Activated CD4-positive, alpha-beta T cell treated with anti-CD3 and anti-CD28 coated beads for 1 hour (primary cell): ENCODE measurements at places on chromosomes 12 and 14.

- DNase-seq: no peak
Measured at GRCh38 chr14:89364316-89364715, 52.7 kb downstream of the FOXN3 start.

GRCh38 chr12:124497658-124498057 is 69.8 kb downstream of the NCOR2 start:
- no peak for DNase-seq

DNA sequence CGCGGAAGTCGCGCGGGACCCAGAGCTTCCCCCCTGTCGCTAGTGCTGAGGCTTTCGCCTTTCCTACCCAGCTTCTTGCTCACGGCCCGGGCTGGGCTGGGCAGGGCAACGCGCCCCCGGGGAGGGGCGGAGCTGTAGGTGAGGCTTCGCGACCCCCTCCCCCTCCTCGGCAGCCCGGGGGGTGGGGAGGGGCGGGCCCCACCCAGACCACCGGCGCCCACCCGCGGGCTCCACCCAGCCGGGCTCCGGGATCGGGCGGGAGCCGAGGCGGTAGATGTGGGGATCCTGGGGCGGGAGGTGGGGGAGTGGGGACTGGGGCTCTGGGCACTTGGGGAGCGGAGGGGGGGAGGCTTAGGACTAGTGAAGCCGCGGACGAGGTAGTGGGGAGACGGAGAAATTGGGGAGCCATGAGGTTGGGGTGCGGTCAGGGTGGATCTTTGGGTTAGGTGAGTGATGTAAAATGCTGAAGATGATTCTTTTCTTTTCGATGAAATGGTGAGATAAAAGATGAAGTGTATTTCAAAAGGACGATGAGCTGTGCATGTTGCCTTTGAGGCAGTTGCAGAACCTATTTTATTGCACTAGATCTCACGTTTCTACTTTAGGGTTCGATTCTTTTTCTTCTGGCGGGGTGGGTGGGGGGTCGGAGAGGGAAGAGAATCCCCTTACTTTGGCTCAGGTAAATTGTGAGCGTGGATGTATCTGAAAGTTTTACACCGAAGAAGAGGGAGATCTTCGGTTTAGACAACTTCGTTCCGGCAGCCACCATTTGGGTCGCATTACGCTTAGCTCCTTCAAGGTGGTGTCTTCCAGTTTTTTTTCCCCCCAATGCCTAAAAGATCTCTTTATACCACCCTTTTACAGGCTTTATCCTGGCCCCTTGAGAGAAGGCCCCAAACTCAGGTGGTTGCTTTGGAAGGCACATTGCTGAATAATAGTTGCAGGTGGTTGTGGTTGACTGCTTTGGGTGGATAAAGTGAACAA is 619 bp downstream of the ERC1 start:
- no peak for DNase-seq

- DNase-seq: no peak
Measured at GRCh38 chr12:64714551-64714968, 44.6 kb downstream of the GNS start.

DNA sequence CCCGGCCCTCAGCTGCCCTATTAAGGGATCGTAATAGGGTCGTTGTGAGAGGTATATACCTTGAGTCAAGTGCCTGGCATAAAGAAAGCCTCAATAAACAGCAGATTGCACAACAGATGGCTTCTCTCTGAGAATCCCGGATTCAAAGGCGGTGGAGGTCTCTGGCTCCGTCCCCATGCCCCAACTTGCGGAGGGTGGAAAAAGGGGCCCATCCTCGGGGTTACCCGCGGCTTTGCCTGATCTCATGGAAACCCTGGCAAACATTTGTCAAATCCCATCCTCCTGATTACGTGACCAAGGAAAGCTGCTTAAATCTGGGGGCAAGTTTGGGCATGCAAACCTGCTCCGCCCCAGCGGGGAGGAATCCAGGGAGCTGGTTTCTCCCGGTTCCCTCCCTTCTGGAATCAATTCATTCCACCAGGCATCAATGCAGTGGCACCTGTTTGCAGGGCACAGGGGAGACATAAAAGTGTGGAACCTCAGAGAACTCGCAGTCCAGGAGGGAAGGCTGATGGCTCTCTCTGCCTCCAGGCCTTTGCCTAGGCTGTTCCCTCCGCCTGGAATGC is 12.3 kb downstream of the TRPV4 start:
- DNase-seq: no peak

DNA sequence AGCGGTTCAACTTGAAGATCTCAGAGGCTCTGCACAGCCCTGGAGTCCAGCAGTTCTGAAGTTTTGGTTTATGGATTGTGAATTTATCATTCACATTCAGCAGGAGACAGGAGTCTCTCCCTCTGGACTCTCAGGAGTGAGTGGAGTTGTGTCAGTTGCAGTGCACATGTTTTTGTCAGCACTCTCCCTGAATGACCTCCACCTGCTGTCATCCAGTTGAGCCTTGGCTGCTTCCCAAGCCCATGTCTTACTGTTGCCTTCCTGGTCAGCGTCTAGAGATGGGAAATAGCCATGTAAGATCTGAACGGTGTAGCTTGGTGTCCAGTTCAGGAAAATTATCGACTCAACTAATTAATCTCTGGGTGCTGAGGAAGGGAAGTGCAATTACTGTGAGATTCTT is 133.2 kb downstream of the PRKCH start:
- no peak for DNase-seq

- no peak for DNase-seq
Measured at GRCh38 chr14:24986206-24986893, 63.6 kb downstream of the STXBP6 start.

GRCh38 chr12:63876980-63877379 is 32.5 kb downstream of the SRGAP1 start:
- DNase-seq: no peak

DNA sequence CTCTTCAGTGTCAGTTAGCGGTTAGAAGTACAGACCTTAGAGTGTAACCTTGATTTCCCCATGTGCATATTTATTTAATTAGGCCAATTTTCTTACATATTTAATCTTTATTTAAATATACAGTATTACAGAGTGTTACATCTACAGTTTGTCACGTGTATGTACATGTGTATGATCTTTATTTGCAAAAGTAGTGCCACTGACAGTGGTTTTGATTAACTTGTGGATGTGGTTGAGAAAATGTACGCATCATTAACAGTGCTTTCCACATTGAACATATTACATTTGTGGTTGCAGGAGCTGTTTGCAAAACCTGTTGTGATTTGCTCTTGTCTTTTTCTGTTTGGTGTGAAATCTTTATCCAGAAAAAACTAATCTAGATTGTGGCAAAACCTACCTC is 535.5 kb downstream of the FLRT2 start:
- no peak for DNase-seq
